Fibroblast of skin of abdomen (primary cell): ENCODE measurements at places on chromosomes 16 and 17.
A peak's percentile ranks its signal among the peaks of the same experiment; 100 is the strongest.

- DNase-seq, result no peak
These were observed 34.7 kb downstream of the CDRT15 start for GRCh38 chr17:14201988-14202380.

GRCh38 chr17:48037036-48037837 is at the start of gene COPZ2:
Gene COPZ2, minus strand, starts transcription at chr17:48037797. Its CDS starts 20 bp downstream, at chr17:48037777.
- DNase-seq, result peak; percentile 58

DNA sequence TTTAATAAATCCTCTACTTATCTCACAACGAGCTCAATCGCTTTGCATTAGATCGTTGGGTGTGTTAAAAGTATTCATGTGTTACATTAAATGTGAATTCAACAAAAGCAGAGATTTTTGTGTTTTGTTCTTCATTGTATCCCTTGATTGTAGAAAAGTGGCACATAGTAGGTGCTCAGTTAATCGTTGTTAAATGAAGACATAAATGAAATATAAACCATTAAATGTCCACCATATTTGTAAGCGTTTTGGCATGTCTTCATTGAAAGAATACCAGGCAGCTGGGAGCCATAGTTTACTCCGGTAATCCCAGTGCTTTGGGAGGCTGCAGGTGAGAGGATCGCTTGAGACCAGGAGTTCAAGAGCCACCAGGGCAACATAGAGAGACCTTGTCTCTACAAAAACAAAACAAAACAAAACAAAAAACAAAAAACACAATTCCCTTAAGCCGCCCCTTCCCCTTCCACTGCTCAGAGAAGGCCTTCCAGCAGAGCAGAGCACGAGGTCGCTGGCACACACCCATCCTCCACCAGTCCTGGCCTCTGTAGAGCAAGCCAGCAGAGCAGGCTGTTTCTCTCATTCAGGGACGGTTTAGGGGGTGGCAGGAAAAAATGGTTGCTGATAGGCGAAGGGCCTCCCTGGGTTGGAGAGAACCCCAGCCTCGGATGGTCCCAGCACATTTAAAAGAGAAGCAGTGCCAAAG is 673 bp upstream of the CHD9 start:
- DNase-seq, result peak; percentile 25

- no peak for DNase-seq
These were observed 17.3 kb downstream of the GPR139 start for GRCh38 chr16:20056436-20056835.

- peak; percentile 96 for DNase-seq
These were observed 30.8 kb downstream of the FOXL1 start for GRCh38 chr16:86609115-86609514.

DNA sequence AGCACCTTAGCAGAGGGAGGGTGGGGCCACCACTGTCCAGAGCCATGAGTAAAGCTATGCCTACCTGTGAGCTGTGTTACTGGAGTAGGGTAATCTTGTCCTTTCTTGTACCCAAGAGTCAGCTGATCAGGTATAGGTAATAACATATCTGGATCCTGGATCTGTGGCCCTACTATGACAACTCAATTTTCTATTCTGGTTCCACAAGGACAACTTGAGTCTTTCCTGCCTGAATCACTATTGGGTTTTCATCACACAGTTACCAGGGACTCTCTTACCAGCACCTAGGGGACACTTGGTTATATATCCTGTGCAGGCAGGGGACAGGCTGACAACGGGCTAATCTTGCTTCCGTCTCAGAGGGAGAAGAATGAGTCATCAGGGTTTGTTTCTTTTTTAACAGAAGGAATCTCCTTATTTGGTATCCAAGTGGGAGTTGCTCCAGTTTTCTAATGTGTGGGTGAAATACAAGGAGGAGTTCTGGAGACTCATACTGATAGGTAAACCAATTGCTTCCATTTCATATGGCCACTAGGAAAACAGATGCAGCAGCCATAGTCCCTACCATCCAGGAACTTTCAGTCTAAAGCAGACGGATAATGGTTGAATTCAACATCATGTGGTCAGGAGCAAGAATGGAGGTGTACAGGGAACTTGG is 6.8 kb downstream of the ZNF267 start:
- peak; percentile 46 for DNase-seq

GRCh38 chr16:55640701-55641327 is 15.0 kb upstream of the SLC6A2 start:
- no peak for DNase-seq

GRCh38 chr16:88343271-88343791 is 39.4 kb upstream of the ZNF469 start:
- no peak for DNase-seq

DNA sequence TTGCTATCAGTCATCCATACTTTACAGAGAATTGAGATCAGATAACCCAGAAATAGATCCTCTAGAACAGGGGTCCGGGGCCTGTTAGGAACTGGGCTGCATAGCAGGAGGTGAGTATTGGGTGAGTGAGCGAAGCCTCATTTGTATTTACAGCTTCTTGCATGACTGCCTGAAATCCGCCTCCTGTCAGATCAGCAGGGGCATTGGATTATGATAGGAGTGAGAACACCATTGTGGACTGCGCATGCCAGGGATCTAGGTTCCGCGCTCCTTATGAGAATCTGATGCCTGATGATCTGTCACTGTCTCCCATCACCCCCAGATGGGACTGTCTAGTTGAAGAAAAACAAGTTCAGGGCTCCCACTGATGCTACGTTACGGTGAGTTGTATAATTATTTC is 13.0 kb upstream of the SCIMP start:
- DNase-seq, result no peak

DNA sequence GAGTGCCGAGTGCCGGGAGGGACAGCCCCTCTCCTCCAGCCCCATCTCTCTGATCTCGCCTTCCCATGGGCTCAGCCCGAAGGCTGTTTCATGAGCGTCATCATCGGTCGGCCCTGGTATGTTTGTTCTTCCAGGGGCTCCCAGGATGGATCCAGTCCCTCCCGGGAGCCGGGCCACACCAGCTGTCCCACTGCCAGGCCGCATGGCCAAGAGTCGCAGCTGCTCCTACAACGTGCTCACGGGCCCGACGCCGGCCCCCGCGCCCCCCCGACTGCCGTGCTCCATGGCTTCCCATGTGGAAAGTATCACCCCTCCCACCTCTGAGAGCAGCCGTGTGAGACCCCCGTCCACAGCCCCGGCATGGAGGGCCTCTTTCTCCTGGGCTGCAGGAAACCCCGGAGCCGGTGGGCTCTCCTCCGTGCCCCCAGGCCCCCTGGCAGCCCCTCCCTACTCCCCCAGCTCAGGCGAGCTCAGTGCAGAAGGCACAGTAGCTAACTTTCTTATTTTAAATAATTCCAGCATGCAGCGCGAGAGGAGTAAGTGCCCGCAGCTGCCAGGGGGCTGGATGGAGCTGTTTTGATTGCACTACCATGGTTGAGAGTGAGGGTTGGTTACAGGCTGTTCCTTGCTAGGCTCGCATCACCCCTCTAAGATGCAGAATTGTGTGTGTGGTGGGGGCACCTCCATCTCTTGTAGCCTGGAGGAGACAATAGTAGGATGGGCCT is 26.6 kb upstream of the GSE1 start:
- peak; percentile 66 for DNase-seq

GRCh38 chr17:49727380-49727779 is 19.6 kb upstream of the SLC35B1 start:
- DNase-seq, result no peak

- no peak for DNase-seq
These were observed 118.4 kb downstream of the CCDC182 start for GRCh38 chr17:57626520-57627210.

DNA sequence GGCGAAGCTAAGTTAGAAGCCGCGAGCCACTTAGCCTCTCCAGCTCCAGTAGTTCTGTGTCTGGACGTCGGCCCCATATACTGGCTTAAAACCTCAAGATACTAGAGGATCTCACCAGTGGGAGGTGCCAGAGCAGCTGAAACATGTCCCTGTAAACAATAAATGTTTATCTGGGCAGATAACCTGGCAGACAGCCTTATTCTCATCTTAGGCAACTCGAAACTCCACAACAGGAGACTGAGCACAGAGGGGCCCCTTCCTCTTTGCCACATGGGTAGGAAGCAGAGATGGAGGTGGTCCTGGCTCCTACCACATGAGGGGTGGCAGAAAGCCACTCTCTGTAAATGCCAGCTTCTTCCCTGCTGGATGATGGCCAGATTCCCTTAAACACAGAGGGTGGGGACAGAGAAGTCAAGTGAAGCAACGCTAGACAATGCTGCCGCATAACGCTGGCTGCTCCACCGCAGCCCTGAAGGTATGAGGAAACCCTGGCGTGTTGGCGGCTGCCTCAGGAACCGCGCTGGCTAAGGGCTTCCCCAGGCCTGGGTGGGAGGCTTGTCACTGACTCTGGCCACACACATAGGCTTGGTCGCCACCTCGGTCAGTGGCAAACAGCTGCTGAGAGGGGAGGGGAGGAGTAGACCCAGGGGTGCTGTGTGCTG is 67.9 kb downstream of the HIC1 start:
- DNase-seq, result peak; percentile 56

DNA sequence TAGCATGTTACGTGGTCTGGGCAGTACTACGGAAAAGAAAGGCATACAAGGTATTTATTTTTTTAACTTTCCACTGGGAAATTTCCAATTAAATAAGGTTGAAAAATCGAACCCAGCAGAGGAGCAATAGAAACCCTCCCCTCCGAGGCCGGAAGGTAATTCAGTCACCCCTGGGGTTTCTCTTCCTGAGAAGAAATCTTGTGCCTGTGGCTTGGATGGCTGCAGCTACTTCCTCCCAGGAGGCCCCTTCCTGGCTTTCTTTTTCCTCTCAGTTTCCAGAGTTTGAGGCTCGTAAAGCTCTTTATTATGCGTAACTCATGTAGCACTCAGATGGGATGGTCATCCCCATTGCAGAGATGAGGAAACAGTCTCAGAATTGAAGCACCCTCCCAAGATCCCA is 140.3 kb downstream of the ASIC2 start:
- no peak for DNase-seq

DNA sequence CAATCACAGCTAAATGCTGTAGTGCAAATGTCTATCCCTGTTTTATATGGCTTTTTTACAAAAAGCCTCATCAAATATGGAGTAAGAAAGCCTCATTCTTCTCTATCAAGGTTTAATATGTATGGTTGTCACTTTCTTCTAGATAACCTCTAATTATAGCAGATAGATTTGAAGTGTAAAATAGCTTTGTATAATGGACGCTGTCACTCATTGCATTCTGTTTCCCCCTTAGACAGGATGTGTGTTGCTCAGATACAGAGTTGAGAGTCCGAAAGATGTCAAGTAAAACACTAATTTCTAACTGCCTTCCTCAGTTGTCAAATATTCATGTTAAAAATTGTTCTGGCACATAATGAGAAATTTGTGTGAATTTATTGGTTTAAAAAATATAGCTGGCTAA is 88.0 kb downstream of the NLK start:
- no peak for DNase-seq

DNA sequence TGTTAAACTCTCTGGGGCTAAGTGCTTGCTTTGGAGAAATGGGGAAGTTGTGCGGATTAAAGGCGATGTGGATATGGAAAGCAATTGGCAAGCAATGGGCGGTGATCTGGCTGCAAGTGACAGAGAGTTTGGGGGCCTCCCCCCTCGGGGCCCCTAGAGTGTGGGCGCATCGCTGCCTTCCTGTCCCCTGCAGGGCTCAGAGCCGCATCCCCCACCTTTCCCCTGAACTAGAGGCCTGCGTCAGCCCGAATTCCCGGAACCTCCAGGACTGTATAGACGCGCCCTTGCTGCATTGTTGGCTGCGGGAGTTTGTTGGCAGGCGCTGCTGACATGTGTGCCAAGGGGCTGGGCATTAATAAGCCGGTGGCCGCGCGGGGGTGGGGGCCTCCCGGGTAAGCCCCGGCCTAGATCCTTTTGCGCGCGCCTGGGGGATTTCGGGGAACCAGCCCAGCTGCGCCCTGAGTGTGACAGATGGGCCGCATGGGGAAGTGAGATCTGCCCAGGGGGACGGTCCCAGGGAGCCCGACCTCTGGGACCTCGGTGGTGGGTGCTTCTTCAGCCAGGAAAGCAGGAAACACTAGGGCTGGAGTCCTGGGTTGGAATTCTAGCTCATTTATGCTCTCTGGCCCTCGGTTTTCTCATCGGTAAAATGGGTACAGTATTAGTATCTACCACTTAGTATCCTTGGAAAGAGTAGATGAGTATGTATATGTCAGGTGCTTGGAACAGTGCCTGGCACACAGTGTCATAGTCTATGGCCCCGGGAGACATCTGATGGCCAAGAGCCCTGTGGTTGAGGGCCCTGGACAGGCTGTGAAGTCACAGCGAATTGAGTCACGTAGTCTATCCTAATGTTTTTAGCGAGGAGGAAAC is 1.0 kb downstream of the EEF2K start:
- peak; percentile 68 for DNase-seq

GRCh38 chr17:81803728-81804558 is at the start of gene GCGR:
Gene GCGR, plus strand, starts transcription at chr17:81804150. Its CDS starts 4,869 bp downstream, at chr17:81809019.
- DNase-seq, result no peak

DNA sequence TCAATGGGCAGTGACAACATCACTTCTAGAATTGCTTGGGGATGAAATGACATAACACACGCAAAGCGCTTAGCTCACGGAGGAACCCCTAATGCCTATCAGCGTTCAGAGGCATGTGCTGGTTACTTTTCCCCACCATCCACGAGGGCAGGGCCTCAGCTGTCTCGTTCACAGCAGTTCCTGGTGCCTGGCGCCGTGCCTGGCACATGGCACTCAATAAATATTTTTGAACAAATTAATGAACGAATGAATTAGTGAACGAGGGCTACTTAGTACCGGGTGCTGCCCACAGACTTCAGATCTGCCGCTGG is 14.1 kb upstream of the CIBAR2 start:
- DNase-seq, result no peak

- no peak for DNase-seq
These were observed 12.0 kb downstream of the SEZ6 start for GRCh38 chr17:28993645-28994426.

DNA sequence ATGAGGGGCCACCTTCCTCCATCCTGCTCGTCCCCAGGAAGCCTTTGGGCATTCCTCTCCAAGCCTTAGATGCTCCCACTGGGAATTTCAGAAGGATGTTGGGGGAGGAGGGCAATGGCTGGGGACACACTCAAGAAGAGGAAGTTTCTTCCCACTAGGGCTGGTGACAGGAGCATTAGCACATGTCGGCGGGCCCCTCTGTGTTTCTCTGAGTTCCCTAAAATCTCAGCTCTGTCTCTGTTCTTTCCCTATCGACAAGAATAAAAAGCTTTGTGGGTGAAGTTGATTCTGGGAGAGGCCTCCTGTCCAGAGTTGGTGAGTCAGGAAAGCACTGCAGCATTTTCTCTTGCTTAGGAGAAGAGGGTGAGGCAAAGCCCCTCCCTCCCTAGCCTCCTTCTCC is 19.7 kb upstream of the C17orf107 start:
- DNase-seq, result no peak

- DNase-seq, result no peak
These were observed 13.3 kb downstream of the USP10 start for GRCh38 chr16:84712801-84713775.
